Fibroblast of skin of left biceps (primary cell): ENCODE measurements at places on chromosomes 12 and 14.

- no peak for DNase-seq
Measured at GRCh38 chr12:25745281-25745680, 192.2 kb upstream of the LMNTD1 start.

DNA sequence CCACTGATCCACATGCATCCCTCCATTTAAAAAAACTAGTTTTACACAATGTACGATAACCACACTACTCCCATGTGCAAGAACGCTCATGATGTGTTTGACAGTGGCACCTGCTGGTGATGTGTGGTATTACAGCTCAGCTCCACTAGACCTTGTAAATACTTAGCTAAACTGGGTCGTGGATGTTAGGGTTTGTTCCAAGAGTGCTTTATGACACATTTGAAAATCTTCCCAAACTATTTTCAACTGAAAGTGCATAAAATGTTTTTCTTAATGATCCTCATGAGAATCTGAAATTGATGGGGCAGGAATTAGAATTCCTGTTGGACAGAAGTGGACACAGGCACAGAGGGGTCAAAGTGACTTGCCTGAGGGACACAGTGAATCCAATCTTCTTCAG lies 99.2 kb downstream of the SCARB1 start:
- peak; percentile 62 for DNase-seq

DNA sequence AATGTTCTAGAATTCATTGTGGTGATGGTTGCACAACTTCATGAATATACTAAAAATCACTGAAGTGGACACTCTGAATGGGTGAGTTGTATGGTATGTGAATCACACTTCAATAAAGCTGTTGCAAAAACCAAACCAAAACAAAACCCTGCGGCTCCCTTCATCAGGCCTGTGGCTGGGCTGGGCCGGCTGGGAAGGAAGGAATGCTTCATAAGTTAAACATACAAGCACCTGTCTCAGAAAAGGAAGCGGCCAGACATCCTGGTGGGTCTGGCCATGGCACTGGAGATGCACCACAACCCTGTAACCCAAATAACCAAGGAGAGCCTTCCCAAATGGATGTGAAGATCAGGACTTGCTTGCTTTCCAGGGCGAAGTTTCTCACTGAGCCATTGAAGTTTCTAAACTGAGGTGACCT lies 34.9 kb downstream of the TTC7B start:
- DNase-seq = no peak

DNA sequence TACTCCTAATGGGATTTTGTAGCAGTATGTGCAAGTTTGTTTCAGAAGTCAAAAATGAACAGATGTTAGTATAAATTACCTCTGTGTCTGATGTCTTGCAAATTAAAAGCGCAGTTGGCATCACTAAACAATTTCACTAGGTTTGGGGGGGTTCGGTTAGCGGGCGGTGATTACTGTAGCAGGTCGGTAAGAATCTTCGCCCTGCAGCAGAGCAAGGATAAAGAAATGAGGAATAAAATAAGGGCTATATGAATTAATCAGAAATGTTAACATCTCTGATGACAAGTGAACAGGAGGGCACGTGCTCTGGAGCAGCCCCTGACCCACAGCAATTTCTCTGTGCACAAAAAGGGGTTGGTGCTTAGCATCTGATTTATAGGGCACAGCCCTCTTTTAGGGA lies 43.6 kb upstream of the VSX2 start:
- DNase-seq = no peak

- DNase-seq = no peak
Measured at GRCh38 chr12:31325524-31325875, 450 bp downstream of the SINHCAF start.

- no peak for DNase-seq
Measured at GRCh38 chr12:27426743-27427487, 19.6 kb upstream of the SMCO2 start.

DNA sequence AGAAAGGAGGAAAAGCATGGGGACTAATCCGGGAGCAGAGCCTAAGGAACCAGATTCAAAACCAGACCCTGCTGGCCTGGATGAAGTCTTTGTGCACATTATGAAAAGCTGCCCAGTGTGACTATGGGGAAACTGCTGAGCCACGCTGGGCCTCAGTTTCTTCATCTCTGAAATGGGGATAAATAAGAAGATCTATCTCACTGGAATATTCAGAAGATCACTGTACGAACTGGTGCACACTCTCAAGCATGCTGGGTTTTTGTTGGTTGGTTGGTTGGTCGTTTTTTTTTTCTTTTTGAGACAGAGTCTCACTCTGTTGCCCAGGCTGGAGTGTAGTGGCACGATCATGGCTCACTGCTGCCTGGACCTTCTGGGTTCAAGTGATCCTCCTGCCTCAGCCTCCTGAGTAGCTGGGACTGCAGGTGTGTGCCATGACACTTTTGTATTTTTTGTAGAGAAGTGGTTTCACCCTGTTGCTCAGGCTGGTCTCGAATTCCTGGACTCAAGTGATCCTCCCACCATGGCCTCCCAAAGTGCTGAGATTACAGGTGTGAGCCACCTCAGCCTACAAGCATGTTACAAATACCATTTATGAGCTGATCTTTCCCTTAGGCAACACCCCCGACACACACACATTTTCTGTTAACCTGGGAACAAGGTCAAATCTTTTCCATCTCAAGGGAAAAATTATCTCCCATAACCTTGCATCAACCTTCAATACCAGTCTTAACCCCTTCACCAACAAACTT lies 33.4 kb upstream of the CORO1C start:
- no peak for DNase-seq

DNA sequence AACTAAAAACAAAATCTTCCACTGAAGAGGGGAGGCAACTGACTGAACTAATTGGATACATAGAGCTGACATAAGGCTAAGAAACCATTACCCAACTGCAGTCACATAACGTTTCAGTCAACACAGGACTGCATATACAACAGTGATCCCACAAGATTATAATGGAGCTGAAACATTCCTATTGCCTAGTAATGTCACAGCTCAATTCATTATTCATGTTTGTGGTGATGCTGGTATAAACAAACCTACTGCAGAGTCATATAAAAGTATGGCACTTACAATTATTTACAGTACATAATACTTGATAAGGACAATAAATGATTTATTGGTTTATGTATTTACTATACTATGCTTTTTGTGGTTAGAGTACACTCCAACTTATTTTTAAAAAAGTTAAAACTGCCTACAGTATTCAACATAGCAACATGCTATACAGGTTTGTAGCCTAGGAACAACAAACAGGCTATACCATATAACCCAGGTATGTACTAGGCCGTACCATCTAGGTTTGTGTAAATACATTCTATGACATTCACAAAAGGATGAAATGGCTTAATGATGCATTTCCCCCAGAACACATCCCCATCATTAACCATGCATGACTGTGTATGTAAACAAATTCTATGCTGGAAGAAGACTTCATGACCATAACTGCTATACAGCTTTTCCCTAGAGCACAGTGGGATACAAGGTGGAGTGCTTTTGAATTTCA lies 4.3 kb downstream of the NAP1L1 start:
- no peak for DNase-seq

DNA sequence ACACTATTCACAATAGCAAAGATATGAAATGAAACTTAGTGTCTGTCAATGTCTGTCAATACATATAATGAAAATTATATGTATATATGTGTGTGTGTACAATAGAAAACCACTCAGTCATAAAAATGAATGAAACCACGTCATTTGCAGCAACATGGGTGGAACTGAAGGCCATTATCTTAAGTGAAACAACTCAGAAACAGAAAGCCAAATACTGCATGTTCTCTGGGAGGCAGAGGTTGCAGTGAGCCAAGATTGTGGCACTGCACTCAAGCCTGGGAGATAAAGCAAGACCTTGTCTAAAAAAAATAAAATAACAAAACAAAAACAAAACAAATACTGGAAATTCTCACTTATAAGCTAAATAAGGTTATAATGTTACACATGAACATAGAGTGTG lies 16.7 kb upstream of the E2F7 start:
- no peak for DNase-seq

DNA sequence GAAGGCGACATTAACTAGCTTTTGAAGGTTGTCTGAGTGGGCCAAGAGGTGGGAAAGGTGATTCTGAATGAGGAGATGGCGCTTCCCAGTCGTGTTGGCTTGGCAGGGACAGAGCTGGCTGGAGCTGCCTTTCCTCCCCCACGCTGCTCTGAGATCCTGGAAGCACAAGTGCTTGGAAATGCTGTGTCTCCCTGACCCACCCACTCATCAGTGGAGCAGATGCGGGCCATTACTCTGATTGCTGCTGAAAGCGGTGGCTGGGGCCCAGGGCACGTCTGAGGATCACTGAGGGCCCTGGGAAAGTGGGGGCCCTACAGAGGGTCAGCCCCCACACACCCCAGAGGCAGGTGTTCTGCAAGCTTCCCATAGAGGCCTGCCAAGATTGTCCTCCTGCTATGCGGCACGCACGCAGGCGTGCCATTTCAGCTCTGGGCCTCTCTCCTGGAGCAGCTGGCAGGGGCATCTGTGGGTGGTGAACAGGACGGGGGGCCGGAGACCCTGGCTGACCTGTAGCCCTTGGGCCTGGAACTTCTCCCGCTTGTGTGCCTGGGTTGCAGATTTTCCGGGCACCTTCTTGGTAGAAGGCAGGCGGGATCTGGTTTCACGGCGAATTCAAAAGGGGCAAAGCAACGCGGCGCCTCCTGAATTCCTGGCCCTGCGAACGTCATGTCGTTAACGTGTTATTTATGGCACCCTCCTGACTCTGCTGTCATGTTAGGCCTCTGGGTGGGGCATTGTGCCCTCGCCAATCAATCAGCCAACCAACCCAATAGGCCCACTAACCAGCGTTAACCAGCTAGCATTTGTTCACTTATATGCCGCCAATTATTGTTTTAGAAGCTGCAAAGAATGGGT lies 133.8 kb upstream of the TBX3 start:
- DNase-seq = no peak

- no peak for DNase-seq
Measured at GRCh38 chr12:116689521-116689920, 48.3 kb downstream of the SPRING1 start.

DNA sequence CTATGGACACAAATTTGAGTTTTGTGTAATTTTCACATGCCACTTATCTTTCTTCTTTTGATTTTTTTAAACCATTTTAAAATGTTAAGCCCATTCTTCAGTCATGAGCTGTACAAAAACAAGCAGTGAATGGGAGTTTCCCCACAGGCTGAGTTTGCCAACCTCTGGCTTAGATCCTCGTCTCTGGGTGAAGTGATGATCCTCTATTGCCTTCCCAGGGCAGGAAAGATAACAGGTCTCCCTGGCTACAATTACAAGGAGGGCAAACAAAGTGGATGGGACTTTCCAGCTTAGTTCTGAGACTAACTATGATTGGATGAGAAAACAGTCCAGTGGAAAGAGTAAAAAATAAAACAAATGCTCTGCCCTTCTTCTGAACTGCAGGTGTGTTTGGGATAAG lies 203.7 kb downstream of the SPTSSA start:
- no peak for DNase-seq

GRCh38 chr14:56120091-56120691 lies 2.0 kb downstream of the PELI2 start:
- DNase-seq = no peak

GRCh38 chr12:79732638-79733037 lies 41.9 kb upstream of the PAWR start:
- no peak for DNase-seq

DNA sequence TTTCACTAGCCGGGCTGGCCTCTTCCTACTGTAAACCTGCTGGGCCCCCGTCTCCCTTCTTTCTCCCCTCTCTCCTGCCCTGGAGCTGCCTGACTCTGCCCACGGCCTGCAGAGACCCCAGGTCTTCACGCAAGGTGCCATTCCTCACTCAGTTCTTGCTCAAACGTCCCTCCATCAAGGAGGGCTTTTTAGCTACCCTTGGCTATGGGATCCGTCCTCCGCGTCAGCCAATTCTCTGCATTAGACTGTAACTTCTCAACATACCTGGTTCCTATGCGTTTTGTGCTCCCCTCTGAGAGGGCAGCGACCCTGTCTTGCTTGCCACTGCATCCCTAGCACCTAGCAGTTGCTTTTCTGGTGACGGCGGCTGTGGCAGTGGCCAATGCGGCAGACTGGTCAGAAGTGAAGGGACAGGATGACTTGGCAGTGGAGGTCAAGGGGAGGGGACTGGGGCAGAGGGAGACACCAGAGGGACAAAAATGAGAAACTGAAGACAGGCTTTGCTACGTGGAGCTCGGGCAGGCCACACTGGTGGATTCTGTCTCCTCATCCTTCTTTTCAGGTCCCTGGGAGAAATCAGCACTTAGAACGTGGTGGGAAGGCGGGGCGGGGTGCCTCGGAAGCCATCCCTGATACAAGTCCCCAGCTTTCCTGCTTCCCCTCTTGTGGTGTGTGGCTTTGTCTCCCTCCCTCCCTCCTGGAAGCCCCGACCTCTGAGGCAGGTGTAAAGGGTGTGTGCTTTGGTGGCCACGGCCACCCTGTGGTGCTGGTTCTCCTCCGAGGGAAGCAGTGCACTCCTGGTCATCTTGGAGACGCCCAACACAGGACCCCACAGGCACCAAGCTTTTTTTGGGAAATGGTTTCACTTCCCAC lies 1.8 kb downstream of the B3GNT4 start:
- no peak for DNase-seq

- no peak for DNase-seq
Measured at GRCh38 chr12:62744551-62744950, 190.4 kb downstream of the PPM1H start.

DNA sequence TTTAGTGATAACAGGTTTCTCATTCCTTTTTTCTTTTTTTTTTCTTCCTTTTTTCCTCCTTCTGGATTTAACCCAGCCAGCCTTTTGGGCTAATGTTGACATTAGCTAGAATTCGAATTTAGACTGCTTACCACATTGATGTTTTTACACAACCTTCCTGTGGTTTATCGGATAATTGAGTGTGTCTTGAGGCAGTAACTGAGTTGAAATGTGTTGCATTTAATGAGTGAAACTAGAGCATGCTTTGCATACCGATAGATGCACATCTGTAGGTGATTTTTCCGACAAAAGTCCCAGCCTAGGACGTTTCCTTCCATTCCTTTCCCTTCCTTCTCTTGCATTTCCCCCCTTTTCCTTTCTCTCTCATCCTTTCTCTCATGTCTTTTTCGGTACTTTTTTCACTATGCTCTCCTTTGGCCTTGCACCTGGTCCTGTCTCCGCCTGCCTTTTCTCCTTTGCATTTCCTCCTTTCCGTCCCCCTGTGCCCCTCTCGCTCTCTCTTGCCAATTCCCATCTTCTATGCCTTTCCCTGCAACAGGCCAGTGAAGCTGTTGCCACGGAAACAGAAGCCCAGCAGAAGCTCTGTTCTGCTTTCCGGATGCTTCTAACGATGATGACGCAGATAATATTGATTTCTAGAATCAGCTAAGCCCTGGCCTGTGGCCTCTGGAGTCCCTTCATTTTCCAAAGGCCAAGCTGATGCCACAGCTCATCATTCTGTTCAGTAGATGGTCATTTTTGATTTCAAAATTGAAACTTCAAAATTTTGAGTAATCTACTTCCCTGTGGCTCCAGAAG lies 76.1 kb downstream of the SLC25A47 start:
- no peak for DNase-seq
